ENCODE measurements at places on chromosomes 5 and 9. TPM values are rescaled to one million over a fixed set of nuclear protein-coding genes. Genes with fewer than 3 reads are reported as not detected.

Gene MELK
- 22.0 TPM for total RNA-seq

Gene SPINK13
- total RNA-seq, result not detected

Gene IL3
- total RNA-seq, result not detected

DNA sequence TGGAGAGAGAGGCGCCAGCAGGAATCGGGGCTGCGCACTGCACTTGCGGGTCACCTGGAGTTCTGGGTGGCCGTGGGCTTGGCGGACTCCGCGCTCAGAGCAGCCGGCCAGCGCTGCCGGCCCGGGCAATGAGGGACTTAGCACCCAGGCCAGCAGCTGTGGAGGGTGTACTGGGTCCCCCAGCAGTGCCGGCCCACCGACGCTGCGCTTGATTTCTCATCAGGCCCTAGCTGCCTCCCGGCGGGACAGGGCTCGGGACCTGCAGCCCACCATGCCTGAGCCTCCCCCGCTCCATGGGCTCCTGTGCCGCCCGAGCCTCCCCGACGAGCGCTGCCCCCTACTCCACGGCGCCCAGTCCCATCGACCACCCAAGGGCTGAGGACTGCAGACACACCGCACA is 325.6 kb downstream of the ACTL7B start:
- DNase-seq, result no peak

GRCh38 chr5:2894316-2894715 is 142.8 kb upstream of the IRX2 start:
- no peak for DNase-seq

DNA sequence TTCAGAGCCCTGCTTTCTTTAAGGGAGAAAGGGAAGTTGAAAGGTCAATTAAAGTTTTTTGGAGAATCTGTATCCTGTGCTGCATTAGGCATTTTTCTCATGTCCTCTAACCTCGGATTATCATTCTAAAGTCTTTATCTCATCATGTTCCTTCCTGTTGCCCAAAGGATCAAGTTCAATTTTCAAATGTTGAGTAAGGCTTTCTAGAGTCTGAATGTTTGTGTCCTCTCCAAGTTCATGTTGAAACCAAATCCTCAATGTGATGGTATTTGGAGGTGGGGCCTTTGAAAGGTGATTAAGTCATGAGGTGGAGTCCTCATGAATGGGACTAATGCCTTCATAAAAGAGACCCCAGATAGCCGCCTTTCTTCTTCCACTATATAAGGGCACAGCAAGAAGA is 20.2 kb upstream of the TNC start:
- peak; percentile 26 for DNase-seq

DNA sequence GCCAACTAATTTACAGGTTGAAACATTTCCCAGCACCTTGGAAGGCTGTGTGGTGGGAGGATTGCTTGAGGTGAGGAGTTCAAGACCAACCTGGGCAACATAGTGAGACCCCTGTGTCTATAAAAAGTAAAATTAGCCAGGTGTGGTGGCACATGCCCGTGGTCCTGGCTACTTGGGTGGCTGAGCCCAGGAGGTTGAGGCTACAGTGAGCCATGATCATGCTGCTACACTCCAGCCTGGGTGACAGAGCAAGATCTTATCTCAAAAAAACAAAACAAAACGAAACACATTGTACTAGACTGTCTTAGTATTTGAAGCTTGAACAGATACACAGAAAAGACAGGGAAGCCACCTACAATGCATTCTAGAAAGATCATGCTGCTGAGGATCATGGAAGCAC is 2.8 kb upstream of the HSDL2 start:
- DNase-seq, result peak; percentile 6

DNA sequence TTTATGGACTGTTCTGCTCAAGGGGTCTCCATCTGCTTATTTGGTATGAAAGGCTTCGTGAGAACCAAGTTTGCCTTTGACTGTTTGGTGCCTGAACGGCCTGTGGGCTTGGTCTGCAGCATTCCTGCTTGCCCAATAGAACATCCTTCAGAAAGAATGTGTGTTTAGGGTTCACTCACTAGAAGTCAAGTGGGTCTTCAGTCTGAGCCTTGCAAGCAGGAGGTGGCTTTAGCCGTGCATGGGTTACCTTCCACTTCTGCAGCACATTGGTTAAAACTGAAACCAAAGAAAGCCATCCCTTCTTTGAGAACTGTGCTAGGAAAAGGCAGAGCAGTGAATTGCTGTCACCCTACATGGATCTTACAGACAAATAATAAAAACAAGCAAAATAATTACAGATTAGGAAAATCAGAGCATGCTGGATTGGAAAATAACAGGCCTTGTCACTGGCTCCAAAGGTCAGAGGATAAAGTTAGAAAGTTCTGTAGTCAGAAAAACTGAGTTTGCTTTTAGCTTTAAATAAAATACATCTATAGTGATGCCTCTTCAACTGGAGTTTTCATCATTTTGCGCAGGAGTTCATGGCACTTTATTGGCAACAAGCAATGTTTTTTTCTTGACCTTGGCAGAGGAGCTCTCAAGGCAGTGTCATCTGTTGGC is 16.6 kb downstream of the WWC1 start:
- no peak for DNase-seq

DNA sequence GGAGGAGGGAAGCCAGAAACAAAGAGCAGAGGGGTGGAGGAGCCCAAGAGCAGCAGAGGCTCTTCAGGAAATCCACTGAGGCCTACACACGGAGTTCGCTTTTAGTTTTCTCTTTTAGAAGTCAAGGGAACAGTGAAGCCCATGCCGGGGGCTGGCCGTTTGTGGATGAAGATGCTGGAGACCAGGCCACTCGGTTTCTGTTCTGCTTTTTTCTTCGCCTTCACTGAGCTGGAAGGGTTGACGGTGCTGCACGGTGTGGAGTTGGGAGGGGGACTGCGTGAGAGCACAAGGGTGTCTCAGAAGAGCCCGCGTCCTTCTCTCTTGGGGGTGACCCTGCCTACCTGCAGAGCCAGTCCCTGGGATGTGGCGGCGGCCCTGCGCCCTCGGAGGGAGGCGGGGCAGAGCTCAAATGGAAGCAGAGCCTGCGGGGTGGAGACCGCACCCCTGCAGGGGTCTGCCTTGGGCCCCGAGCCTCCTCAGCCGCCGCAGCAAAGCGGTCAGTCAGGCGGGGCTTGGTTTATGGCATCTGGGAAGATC is 68.5 kb upstream of the CACNA1B start:
- DNase-seq, result no peak
